T-cell (primary cell): ENCODE measurements at places on chromosomes 2 and 18. TPM values are rescaled to one million over a fixed set of nuclear protein-coding genes. Genes with fewer than 3 reads are reported as not detected.

Gene ARHGEF33
- total RNA-seq, result not detected

Gene CYP1B1
- 0.66 TPM for total RNA-seq

Gene SAG
- total RNA-seq, result not detected

Gene NPPC
- not detected for total RNA-seq

Gene GREB1L
- total RNA-seq, result not detected

Gene GRHL1
- 0.07 TPM for total RNA-seq

Gene DLGAP1
- 0.26 TPM for total RNA-seq

Gene LINC00305
- not detected for total RNA-seq

Gene NEU2
- not detected for total RNA-seq

Gene ZSWIM2
- total RNA-seq, result not detected

Gene FKBP1B
- total RNA-seq, result 1.5 TPM

Gene PSMA8
- total RNA-seq, result 0.23 TPM

Gene ANKRD30B
- total RNA-seq, result not detected

Gene GYPC
- total RNA-seq, result 110 TPM

Gene WNT6
- total RNA-seq, result not detected

Gene PARD6G
- 0.96 TPM for total RNA-seq

Gene TDRD15
- not detected for total RNA-seq

Gene MGAT4A
- total RNA-seq, result 185 TPM

Gene FEV
- total RNA-seq, result not detected

Gene BOLL
- total RNA-seq, result not detected

Gene GLB1L
- total RNA-seq, result 2.0 TPM

Gene FER1L5
- not detected for total RNA-seq

Gene IL37
- total RNA-seq, result not detected

Gene OSBPL1A
- total RNA-seq, result 3.4 TPM

Gene LGALSL
- 0.21 TPM for total RNA-seq

Gene CD8B
- 139 TPM for total RNA-seq

Gene ETAA1
- total RNA-seq, result 10.7 TPM

Gene TMEM163
- 0.35 TPM for total RNA-seq

Gene PIGN
- 21.9 TPM for total RNA-seq

Gene NTSR2
- not detected for total RNA-seq

Gene IL1F10
- not detected for total RNA-seq

Gene GLS
- total RNA-seq, result 209 TPM

Gene ITPRIPL1
- 11.4 TPM for total RNA-seq

Gene ST8SIA5
- 0.09 TPM for total RNA-seq

Gene CTAGE1
- total RNA-seq, result not detected

Gene CCDC102B
- total RNA-seq, result 4.4 TPM

Gene IL36A
- 0.32 TPM for total RNA-seq

Gene TXNL1
- 40.1 TPM for total RNA-seq

Gene CHRNG
- total RNA-seq, result not detected

Gene SLC1A4
- 11.2 TPM for total RNA-seq

Gene MCEE
- 19.5 TPM for total RNA-seq
